ENCODE measurements at places on chromosomes 7 and 10.

DNA sequence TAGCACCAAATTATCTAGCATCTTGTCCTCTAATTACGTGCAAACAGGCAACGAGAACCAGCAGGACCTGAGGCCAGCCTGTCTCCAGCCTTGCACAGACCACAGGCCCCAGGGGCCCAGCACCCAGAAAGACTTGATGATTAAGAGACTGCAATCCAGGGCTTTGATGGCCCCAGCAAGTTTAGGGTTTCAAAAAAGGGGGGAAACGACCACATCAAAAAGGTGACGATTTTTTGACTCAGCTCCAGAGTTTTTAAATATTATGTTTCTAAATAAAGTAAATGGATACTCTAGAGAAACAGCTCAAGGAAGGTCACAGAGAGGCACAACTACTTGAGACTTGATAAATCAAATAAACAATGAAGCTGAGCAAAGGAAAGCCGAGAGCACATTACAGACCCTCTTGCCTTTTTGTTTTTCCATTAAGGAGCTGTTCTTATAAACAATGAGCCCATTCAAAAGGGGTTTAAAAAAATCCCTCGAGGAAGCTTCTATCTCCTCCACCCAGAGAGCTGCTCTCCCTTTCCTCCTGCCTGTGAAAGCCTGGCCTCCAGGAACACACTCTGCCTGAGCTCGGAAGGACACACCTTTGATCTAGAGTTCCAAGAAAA lies 44.1 kb downstream of the GLI3 start:
- no peak for DNase-seq

GRCh38 chr10:77625379-77625778 lies 12.2 kb downstream of the KCNMA1 start:
- DNase-seq = no peak

- no peak for DNase-seq
These were observed 64.0 kb downstream of the CCDC3 start for GRCh38 chr10:12937527-12937926.

DNA sequence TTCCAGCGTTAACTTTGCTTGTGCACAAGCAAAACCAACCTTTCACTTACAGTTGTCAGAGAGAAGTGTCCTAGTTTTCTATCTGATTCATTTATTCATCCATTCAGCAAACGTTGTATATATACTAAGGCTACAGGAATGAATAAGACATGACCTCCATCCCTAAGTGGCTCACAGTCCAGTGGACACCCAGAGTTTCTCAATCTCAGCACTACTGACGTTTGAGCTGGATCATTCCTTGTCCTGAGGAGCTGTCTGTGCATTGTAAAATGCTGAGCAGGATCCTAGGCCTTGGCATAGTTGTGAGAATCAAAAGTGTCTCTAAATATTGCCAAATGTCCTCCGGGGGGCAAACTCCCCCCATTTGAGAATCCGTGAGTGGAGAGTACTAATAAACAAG lies 166.7 kb upstream of the PRKCQ start:
- DNase-seq = no peak

DNA sequence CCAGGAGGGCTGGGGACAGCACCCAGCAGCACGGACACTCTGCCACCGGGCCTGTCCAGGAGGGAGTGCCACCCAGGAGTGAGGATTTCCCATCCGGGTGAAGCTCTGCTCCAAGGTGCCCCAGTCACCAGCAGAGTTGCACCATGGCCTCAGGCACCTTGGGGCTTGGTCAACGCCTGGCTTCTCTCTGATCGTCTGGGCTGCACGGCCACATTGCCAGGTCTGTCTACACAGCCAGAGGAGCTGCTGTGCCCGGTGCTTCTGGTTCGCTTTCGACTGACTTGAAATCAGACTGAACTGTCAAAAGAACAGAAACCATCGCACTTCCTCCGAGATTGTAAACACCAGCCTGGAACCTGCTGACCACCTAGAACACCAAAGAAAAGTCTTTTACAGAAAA lies 12.0 kb downstream of the SHH start:
- DNase-seq = no peak

DNA sequence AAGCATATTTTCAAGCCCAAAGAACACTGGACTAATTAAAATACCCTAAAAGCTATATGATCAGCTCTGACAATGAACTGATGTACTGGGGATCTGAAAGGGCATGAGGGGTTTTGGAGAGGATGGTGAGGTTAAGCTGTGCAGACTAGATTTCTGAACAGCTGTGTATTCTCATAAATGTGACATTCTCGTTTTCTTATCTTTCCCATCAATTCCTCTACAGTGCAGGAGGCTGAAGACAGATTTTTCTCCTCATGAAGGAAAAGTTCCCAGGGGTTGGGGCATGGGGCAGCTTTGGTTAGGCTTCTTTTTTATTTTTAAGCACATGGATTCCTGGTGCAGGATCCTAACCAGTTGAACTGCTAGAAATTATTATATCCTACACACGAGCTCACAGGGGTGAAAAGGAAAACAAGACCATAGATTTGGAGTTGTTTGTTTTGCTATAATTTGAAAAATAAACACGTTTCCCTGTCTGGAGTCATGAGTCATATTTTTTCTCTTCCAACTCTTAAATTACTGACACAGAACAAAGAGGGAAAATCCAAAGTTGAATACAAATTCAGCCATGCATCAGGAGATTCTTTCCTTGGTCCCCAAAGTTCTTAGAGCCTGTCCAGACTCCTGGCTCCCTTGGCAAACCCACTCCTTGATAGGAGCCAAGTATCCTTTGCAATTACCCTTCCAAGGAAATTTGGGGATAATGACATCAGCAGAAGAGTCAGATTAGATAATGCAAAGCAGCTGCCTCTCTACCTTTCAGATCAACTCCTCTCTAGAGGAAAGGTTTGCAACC lies 147.7 kb upstream of the NPVF start:
- no peak for DNase-seq

DNA sequence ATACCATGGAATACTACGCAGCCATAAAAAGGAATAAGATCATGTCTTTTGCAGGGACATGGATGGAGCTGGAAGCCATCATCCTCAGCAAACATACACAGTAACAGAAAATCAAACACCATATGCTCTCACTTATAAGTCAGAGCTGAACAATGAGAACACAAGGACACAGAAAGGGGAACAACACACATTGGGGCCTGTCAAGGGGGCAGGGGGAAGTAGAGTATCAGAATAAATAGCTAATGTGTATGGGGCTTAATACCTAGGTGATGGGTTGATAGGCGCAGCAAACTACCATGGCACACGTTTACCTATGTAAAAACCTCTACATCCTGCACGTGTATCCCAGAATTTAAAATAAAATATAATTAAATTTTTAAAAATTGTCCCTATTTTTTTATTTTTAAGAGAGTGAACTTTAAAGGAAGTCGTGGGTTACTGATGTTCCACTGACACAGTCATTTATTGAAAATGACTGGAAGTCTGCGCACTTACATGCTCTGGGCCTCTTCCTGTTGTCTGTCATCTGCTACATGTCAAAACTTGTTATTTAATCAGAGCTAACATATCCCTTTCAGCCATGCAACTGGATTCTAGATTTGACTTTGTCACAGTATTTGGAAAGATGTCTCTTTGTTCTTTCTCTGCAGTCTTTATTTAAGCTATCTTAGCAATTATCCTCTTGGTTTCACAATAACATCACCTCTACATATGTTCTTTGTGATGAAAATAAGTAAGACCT lies 73.7 kb upstream of the ABCB5 start:
- no peak for DNase-seq

Data from DMS 273 treated with DMSO at 0.1 percent for 48 hours (cell line).